Peyer's patch (tissue), 4 donors: ENCODE measurements at places on chromosomes 5 and 9. TPM values are rescaled to one million over a fixed set of nuclear protein-coding genes. Genes with fewer than 3 reads are reported as not detected.

Gene EQTN
- total RNA-seq, result not detected

Gene TSTD2
- 19.8 TPM for total RNA-seq

Gene PCDHGA6
- 1.1 TPM for total RNA-seq

Gene IL12B
- total RNA-seq, result not detected

GRCh38 chr5:123122273-123122672, 33.2 kb downstream of the PRDM6 start:
- no peak for DNase-seq

DNA sequence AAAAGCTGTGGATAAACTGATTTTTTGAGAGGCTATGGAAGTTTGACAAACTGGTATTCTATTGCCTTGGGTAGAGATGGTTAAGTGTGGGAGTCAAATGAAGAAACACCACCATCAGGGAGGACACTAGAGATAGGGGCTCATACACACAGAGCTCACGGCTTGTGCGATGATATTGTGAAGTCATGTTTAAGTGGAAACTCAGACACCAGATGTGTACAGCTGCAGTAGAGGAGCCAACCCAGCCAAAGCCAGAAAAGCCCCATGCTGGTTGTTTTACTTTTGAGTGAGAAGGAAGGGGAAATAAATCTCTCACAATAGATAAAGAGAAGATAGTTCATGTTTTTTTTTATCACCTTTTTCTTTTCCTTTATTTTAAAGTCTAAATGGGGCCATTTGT, 377.7 kb downstream of the DMRT2 start:
- DNase-seq, result no peak

GRCh38 chr9:28050046-28050445, 476.8 kb upstream of the C9orf72 start:
- DNase-seq, result no peak

Gene PCDHGB7
- 4.0 TPM for total RNA-seq

Gene PHF24
- total RNA-seq, result not detected

Gene SLC28A3
- total RNA-seq, result 22.3 TPM

DNA sequence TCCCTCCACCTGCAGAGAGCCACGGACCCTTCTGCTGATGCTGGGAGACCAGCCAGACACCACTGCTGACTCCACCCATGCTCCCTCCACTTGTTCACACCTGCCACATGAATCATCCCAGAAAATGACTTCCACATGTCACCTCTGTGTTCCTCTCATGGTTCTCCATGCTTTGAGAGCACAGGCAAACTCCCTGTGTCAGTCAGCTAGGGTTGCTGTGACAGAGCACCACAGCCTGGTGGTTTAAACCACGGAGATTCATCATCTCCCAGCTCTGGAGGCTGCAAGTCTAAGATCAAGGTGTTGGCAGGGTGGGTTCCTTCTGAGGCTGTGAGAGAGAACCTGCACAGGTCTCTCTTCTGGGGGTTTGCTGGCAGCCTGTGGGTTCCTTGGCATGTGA, 381.4 kb downstream of the GADD45G start:
- no peak for DNase-seq

DNA sequence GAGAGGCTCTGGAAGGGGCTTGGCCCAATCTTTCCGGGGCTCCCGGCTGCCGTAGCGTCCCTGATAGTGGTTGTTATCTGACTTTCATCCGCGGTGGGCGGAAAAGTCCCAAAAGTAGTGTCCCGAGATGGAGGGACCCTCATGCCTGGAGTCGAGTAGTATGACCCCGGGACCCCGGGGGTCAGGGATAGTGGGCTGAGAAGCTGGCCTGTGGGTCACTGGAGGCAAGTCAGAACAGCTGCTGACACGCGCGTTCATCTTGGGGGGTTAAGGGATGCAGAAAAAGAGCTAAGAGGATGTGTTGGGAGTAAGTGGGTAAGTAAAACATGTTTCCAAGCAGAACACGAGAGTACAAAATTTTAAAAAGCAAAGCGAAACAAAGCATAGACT, 123.4 kb downstream of the TMEM161B start:
- DNase-seq, result no peak

Gene MPDZ
- total RNA-seq, result 4.6 TPM

Gene IFNA2
- not detected for total RNA-seq

- no peak for DNase-seq
Measured at GRCh38 chr9:101027733-101028345, 688 bp upstream of the PLPPR1 start.

- no peak for DNase-seq
Measured at GRCh38 chr5:103119070-103119764, 721 bp downstream of the GIN1 start.

DNA sequence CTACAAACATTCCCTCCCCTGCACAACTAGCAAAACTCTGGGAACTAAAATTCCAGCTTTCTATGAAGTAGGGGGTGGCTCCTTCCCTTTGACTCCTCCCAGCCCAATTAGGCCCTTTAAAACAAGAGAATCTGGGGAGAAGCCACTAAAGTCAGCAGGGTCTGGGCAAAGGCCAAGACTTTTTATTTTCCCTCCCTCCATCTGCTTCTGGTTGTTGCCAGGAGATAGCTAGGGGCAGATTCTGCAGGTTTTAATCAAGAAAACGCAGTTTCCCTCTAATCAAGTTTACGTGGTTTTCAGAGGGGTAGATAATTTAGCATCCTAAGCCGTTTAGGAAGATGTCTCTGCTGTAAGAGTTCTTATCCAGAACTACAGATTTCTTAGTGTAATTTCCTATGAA, 114.5 kb upstream of the CDH6 start:
- no peak for DNase-seq

Gene CACFD1
- 13.2 TPM for total RNA-seq

GRCh38 chr5:172311605-172312004, 28.0 kb upstream of the UBTD2 start:
- DNase-seq, result no peak

GRCh38 chr5:75320371-75320770, 16.6 kb upstream of the HMGCR start:
- no peak for DNase-seq

Gene CDH9
- total RNA-seq, result not detected

- DNase-seq, result peak; percentile 20
Measured at GRCh38 chr5:50553560-50553984, 112.5 kb upstream of the EMB start.

DNA sequence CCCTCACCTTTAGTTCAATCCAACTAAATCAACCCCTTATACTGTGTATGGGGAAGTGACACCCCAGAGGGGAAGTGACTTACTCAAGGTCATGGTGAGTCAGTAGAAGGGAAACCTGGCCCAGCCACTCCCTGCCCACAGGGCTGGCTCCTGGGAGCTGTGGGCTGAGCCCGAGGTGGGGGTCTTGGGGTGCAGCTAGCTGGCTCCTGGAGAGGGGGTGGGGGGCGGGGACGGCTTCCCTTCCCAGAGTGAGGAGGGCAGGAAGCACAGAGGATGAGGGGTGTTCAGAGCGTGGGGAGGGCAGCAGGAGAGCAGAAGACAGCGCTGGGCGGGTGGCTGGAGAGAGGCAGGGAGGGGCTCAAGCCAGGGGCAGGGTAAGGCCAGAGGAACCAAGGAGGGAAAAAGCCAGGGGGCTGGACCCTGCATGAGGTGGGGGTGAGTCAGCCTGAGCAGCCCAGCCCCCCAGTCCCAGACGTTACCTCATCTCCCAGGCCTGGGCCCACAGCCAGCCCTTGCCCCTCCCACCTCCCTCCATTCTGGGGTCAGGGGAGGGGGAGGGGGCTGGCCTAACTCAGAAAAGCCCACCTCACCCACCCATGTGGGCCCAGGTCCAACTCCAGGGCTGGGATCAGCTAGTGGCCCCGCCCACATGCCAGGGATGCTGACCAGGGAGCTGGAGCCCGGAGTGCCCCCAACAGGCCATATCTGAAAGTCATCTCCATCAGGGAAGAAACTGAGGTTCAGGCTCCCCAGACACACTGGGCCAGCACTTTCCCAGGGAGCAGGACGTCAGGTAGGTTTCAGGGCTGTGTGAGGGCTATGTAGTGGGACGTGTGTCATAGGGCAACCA, 2.8 kb downstream of the PDLIM7 start:
- peak; percentile 63 for DNase-seq

DNA sequence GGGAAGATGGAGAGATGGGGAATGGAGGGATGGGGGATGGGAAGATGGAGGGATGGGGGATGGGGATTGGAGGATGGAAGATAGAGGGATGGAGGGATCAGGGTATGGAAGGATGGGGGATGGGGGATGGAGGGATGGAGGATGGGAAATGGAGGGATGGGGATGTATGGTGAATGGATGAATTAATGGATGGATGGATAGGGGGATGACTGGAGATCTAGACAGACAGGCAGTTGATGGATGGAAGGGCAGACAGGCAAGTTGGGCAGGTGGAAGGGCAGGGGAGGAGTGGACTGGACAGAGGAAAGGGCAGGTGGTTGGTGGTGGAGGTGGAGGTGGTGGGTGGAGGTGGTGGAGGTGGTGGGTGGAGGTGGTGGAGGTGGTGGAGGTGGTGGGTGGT, 167.2 kb downstream of the C9orf50 start:
- DNase-seq, result no peak

GRCh38 chr9:123530244-123530643, 174.2 kb downstream of the CRB2 start:
- DNase-seq, result no peak

Gene F2RL1
- 106 TPM for total RNA-seq

Gene NMUR2
- total RNA-seq, result not detected

DNA sequence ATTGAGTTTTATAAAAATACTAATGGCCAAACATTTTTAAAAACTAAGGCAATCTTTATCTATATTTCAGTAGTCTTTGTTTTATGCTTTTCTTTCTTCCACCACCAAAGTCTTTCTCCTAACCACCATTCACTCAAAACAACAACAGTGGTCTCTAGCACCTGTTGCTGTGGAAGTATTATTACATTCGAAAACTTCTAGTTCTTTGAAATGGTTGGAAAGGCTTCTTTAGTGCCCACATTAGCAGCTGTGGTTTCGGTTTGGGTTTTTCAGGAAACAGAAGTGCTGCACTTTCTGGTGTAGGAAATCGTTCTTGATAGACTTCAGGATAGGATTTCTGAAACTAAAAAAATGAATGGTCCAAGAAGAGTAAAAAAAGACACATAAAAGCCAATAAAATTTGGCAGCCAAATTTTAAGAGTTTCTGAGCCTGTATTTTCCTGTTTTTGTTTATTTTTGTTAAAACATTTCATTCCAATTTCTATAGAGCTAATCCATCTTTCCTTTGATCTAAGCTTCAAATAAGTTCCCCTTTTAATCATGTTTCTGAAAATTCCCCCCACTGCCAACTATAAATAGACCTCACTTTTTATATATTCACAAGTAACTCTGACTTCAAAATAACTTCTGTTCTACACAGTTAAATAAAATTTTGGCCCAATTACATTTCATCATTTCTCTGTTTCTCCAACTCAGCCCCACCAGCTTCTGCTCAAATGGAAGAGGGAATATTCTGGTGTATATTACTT, 102.2 kb downstream of the DEPDC1B start:
- DNase-seq, result no peak

DNA sequence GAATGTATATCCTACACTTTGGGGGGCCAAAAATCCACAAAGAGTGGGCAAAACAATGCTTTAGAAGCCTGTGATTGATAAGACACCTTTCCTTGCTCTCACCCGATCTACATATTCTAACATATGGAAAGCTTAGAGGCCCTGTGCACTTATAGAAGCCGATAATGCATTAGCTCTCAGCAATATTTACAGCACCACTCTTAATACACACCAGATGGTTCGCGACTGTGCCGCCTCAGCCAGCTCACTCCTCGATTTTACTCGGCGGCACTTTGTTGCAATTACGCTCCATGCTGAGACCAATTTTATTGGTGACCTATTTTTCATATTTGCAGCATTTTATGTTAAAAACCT, 18.8 kb downstream of the NR2F1 start:
- no peak for DNase-seq

- no peak for DNase-seq
Measured at GRCh38 chr5:142813220-142813619, 43.0 kb downstream of the ARHGAP26 start.

GRCh38 chr5:1809416-1810035, 8.3 kb downstream of the NDUFS6 start:
- no peak for DNase-seq

GRCh38 chr5:176822041-176822792, 11.9 kb downstream of the UNC5A start:
- DNase-seq, result no peak
